ENCODE measurements at places on chromosomes 16 and 17.

GRCh38 chr17:78993981-78994671 lies 14.4 kb upstream of the LGALS3BP start:
- no peak for DNase-seq

DNA sequence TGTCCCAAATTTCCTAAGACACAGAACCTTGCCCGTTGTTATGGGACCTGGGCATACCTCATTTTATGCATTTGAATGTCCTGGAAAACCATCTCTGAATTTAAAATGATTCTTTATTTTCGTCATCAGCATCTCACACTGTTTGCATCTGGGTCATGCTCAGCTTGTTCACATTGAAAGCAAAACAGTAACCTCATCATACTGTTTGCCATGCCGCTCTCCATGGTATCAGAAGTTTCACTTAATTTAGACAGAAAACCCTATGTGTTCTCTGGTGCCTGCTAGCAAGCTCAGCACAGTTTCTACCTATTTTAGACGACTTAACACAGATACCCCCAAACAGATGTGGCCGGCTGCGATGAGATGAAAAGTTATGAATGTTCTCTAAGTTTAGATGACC lies 292.1 kb downstream of the SNX29 start:
- DNase-seq, result no peak

DNA sequence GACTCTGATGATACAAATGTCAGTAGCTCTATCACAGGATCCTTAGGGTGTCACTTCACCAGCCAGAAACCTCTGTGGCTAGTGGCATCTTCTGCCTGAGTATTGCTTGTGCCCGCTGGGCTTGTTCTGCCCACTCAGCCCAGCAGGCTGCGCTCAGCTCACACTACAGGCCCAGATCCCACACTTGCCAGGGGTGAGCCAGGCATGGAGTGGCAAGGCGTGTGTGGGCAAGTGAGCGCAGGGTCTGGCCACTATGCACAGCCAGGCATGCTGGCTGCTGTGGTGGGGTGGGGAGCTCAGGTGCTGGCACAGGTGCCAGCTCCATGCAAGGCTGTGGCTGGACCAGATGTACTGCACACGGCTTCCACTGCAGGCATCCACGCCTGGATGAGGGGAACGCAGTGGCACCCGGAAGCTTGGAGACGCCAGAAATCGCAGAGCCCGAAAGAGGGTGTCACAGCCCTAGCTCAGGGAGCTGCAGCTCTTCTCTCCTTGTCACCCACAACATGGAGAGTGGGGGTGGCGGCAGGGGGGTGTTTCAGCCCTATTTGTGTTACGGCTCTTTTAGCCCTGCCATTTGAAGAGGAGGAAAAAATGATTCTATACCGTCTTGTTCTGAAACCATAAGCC lies 10.2 kb downstream of the CFAP97D1 start:
- DNase-seq, result no peak

- DNase-seq, result no peak
Measured at GRCh38 chr16:66120656-66121055, 245.8 kb upstream of the CDH5 start.

- DNase-seq, result no peak
Measured at GRCh38 chr17:76039121-76039520, 12.0 kb upstream of the EVPL start.

DNA sequence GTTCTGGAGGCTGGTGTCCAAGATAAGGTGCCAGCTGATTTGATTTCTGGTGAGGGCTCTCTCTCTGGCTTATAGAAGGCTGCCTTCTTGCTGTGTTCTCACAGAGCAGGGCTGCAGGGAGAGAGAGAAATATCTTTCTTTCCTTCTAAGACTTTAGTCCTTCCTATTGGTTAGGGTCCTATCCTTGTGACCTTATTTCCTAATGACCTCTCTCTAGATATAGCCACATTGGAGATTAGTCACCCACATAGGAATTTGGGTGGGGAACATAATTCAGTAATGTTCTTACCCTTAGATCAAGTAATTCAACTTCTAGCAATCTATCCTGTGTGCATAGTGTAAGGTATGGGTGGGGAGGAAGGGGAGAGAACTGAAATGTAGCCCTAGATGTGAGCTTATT lies 18.0 kb upstream of the ABCA5 start:
- DNase-seq, result no peak

GRCh38 chr17:78497115-78497540 lies 80.1 kb downstream of the DNAH17 start:
- peak; percentile 31 for DNase-seq

GRCh38 chr17:14487068-14487467 lies 186.2 kb downstream of the HS3ST3B1 start:
- DNase-seq, result no peak

- peak; percentile 73 for DNase-seq
Measured at GRCh38 chr17:48457080-48457836, 27.2 kb upstream of the SKAP1 start.

- DNase-seq, result no peak
Measured at GRCh38 chr17:57604771-57605674, 140.1 kb downstream of the CCDC182 start.

DNA sequence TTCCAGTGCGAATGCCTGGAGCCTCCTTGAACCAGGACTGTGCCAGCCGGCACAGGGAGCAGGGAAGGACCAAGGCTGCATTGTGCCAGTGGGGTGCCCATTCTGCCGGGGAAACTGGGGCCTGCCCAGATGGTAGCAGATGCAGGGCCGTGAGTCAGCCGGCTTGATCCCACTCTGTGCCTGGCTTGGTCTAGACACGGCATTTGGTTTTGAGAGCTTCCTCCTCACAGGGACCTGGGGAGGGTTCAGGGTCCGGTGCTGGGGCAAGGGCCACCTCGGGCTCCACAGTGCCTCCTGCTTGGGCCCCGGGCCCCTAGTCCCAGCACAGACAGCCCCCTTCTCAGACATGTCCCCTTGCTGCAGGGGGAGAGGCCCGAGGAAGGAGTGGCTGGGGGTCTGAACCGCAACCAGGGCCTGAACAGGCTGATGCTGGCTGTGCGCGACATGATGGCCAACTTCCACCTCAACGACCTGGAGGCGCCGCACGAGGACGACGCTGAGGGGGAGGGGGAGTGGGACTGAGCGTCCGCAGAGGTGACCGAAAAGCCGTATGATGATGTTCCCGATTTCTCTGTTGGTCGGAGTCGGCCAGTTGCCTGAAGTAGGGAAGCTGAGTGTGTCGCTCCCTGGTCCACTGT lies 7.8 kb upstream of the MC1R start:
- no peak for DNase-seq

DNA sequence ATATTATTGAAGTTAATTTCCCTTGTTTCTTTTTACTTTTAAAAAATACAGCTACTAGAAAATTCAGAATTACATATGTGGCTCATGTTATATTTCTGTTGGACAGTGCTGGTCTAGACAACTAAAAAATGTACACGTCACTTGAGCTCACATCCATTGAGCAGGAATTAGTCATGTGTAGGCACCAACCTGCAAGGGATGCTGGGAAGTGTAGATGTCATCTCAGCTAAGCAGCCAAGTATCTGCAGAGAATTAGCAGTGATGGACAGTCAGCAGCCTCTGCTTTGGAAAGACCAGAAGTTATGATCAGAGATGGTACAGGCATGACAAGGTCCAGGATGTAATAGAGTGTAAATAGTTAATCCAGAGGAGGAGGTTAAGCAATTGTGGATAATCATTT lies 87.1 kb upstream of the HS3ST2 start:
- DNase-seq, result no peak

GRCh38 chr17:1108765-1109605 lies 70.8 kb downstream of the ABR start:
- peak; percentile 42 for DNase-seq

- DNase-seq, result no peak
Measured at GRCh38 chr17:82840431-82840831, 609 bp upstream of the ZNF750 start.

DNA sequence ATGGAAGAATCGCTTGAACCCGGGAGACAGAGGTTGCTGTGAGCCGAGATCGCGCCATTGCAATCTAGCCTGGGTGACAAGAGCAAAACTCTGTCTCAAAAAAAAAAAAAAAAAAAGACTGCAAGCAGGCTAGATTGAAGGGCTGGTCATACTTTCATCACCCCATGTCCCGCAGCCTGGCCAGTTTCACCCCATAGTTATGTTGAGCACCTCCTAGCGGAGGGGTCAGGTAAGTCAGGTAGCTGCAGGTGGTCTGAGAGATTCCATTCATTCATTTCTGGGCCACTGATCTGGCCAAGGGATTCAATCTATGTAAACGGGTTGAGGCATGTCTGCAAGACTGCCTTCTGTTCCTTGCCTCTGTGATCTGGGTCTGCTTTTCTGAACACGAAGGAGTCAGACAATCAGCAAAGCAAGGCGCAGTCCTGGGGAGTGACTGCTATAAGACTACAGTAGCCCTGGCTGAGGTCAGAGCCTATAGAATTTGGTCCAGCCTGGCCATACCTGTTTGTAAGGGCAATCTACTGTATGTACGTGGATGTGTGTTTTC lies 23.6 kb upstream of the BPTF start:
- DNase-seq, result no peak

GRCh38 chr16:48597563-48598387 lies 12.2 kb downstream of the N4BP1 start:
- no peak for DNase-seq

DNA sequence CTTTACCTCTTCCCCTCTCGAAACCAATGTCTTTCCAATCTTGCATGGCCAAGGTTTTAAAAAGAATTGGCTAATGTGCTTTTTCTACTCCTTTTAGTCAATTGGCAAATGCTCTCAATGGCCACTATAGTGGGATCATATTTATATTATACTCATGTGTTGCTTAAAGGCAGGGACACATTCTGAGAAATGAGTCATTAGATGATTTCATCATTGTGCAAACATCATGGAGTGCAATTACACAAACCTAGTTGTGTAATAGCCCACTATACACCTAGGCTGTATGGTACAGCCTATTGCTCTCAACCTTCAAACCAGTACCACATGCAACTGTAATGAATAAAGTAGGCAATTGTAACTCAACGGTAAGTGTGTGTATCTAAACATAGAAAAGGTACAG lies 180.9 kb downstream of the HS3ST3A1 start:
- no peak for DNase-seq

DNA sequence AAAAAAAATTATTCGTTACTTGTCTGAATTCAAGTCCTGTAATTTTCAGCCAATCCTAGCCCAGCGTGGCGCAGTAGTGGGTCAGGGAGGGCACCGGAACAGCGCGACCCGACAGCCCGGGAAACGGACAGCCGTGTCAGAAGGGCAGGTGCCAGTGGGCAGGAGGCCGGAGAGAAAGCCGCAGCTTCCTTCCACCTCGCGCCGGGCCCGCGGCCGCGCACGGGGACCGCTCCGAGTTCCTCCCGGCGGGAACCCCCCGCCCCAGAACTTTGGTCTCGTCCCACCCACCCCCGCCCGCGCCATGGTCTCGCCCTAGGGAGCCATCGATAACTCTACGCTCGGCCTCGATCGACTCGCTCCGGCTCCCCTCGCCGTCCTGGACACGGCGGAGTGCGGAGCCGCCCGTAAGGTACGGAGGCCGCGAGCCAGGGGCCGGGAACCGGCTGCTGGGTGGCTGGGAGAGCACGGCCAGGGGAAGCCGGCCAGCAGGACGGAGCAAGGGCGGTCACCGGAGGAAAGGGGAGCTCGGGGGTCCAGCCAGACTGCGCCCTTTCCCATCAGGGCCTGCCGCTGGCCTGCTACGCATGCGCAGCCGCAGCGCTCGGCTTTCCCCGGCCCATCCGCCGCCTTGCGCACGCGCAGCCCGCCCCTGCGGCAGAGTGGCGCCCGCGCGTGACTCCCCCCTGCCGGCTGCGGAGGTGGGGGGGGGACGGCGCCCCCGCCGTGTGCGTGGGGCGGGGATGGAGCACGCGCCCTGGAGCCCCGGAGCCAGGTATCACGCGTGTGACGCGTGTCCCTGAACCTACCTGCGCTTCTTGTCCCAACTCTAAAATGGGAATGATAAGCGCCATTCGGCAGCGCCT lies at the start of gene MLST8:
MLST8 (plus strand) TSS at position 351 of the 863 bp plus-strand sequence. CDS start 632 bp downstream, outside the sequence.
- DNase-seq, result peak; percentile 81

DNA sequence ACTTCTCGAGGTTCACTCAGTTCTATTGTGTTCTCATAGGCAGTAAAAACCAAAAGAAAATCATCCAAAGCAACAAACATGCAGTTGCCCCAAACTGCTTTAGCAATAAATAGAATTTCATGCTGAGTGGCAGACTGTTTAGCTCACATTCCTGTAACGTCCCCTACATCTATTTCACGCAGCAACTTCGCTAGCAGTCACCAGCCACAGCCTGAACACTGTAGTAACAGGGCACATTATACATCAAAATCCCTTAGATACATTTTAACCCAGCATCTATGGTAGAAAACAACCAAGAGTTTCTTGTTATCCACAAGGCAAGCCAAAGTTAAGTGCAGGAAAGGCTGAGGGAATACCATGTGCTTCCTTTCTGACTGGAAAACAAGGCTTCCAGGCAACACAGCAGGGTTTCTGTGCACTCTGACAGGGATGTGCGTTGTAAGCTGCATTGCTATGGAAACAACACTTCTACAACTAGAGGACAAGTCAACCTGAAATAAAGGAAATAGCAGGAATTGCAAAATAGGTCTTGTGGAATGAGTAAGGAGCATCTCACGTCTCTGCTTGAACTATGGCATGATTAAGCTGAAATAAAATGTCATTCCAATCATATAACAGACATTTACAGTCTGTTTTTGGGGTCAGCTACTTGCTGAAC lies 55.4 kb downstream of the CFDP1 start:
- no peak for DNase-seq

GRCh38 chr17:35584061-35584460 lies 3.1 kb upstream of the AP2B1 start:
- DNase-seq, result no peak

- DNase-seq, result no peak
Measured at GRCh38 chr16:19307587-19308241, 22.2 kb downstream of the CLEC19A start.

DNA sequence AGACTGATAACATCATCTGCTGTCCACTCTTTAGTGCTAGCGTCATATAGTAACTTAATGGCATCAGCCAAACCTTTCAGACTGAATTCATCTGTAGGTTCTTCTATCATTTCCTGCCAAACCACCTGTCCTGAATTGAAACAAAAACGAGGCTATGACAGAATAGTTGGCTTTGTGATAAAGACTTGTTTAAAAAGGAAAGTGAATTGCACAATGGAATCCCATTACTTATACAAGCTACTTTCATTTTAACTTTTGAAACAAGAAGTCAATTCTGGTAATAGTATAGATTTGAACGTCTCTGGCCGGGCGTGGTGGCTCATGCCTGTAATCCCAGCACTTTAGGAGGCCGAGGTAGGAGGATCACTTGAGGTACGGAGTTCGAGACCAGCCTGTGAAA lies 18.2 kb downstream of the LASP1NB start:
- no peak for DNase-seq

DNA sequence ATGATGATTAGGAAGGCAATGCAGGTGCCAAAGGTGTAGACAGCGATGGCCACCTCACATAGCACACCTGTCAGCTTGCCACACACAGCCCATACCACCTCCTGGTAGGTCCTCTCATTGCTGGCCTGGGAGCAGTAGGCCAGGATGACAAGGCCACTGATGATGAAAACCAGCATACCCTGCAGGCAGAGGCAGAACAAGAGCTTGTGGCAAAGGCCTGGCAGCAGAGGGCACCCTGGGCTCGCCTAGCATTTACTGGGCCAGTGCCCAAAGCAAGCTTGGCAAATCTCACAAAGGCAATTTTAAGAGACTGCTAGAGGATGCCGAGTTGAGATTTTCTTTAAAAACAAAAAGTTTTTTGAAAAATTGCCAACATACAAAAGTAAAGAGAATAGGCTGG lies 5.9 kb downstream of the SLC38A7 start:
- no peak for DNase-seq

Measured in activated CD4-positive, alpha-beta T cell treated with anti-CD3 and anti-CD28 coated beads, Interleukin-2, amount 50 U/mL, for 24 hours (primary cell).